ENCODE measurements at places on chromosomes 13 and 19. TPM values are rescaled to one million over a fixed set of nuclear protein-coding genes. Genes with fewer than 3 reads are reported as not detected.

NUFIP1 gene
- 6.5 TPM for total RNA-seq

DNA sequence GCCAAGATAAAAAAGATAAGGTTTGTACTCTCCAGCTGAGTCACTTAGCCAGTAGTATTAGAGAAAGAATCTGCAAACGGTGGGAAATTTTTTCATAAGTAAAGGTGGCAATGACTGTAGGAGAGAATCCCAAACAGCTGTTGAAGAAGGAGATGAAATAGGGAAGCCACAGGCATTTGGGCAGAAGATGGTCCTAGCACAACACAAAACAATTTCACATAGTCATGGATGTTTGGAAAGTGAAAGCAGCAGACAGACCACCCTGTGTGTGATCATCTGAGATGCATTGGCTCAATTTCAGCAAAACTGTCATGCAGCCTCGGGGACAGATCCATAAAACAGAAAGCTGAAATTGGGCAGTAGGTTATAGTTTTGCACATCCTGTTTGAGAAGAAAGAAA, 2832.4 kb downstream of the PCDH9 start:
- H3K27me3 ChIP-seq = no peaks in the 10 kb centered on the region
- H3K36me3 ChIP-seq = no peaks in the 10 kb centered on the region
- H3K4me1 ChIP-seq = no peaks in the 10 kb centered on the region
- H3K4me3 ChIP-seq = no peak overlapping the region

GRCh38 chr19:5774921-5775320, 9.6 kb downstream of the PRR22 start:
- DNase-seq = no peak
- H3K36me3 ChIP-seq = no peaks in the 10 kb centered on the region
- no peaks in the 10 kb centered on the region for H3K4me1 ChIP-seq
- no peak overlapping the region for H3K27ac ChIP-seq
- no peaks in the 10 kb centered on the region for H3K27me3 ChIP-seq
- H3K4me3 ChIP-seq = no peak overlapping the region

DNA sequence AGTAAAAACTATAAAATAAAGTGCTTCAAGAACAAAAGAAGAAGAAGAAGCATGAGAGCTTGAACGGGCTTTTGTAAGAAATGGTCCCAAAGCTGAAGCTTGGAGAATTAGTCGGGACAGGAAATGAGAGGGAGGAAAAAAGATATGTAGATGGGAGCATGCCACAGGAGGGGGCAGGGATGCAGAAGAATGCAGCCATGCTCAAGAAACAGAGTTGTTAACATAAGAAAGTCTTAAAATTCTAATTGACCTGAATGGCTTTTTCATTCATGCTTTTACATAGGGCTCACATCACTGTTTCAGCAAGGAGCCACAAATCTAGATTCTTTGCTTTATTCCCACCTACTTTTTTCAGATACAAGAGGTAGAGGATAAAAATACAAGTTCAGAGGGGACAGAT, 27.7 kb upstream of the NBEA start:
- no peaks in the 10 kb centered on the region for H3K4me1 ChIP-seq
- no peak for DNase-seq
- no peak overlapping the region for H3K4me3 ChIP-seq
- H3K36me3 ChIP-seq = no peaks in the 10 kb centered on the region
- no peaks in the 10 kb centered on the region for H3K27me3 ChIP-seq
- no peak overlapping the region for H3K27ac ChIP-seq

- H3K36me3 ChIP-seq = no peaks in the 10 kb centered on the region
- H3K27me3 ChIP-seq = no peaks in the 10 kb centered on the region
- no peak overlapping the region for H3K4me3 ChIP-seq
- H3K27ac ChIP-seq = no peak overlapping the region
- no peaks in the 10 kb centered on the region for H3K4me1 ChIP-seq
Observed at GRCh38 chr13:39350461-39350881, 252.5 kb downstream of the LHFPL6 start.

DNA sequence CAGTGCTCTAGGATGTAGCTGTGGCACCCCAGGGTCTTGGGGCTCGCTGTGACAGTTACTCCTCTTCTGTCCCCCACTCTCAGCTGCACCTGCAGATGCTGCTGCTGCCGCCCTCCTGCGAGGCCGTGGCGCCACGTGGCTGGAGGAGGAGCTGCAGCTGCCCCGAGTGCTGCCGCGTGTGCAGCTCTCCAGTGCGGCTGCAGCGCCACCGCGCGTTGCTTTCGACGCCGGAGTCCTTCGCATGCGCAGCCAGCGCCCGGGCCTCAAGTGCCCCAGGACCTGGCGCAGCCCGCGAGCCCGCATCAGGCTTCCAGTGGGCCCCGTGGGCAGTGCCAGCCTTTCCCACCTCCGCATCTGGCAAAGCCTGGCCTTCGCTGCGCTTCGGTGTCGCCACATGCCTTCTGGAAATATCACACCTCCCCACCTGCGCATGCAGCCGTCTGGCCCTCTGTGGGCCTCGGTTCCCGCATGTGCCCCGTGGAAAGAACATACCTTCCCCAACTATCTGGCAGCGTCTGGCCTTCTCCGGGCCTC, 692 bp upstream of the ZNF580 start:
- no peaks in the 10 kb centered on the region for H3K27me3 ChIP-seq
- no peaks in the 10 kb centered on the region for H3K36me3 ChIP-seq

DNA sequence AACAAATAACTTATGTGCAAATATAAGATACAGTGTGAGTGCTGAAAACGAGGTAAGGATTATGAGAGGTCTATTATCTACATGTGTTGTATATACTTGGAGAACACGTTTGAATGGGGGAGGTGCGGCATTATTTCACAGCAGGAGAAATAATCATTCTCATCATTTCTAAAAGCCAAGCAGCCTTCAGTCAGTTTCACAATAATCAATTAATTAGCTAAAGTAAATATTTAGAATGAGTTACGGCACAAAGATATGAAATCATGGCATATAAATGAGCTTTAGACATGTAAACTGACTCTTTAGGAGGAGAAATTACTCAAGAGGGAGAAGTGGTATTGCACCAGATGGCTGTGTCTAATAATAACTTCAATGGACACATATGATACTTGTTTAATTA, 366.6 kb downstream of the DNAJC15 start:
- H3K4me1 ChIP-seq = no peaks in the 10 kb centered on the region
- no peaks in the 10 kb centered on the region for H3K27me3 ChIP-seq
- H3K27ac ChIP-seq = no peak overlapping the region
- H3K36me3 ChIP-seq = no peaks in the 10 kb centered on the region
- H3K4me3 ChIP-seq = no peak overlapping the region
- no peak for DNase-seq

GRCh38 chr19:19626516-19627472, 1.2 kb downstream of the LPAR2 start:
- H3K27me3 ChIP-seq = no peaks in the 10 kb centered on the region
- H3K36me3 ChIP-seq = no peaks in the 10 kb centered on the region
- H3K4me3 ChIP-seq = no peak overlapping the region
- peak overlapping the region; percentile 92 for H3K27ac ChIP-seq

GRCh38 chr19:48837687-48838086, 1.4 kb upstream of the HSD17B14 start:
- H3K36me3 ChIP-seq = no peaks in the 10 kb centered on the region
- H3K27me3 ChIP-seq = no peaks in the 10 kb centered on the region
- no peaks in the 10 kb centered on the region for H3K4me1 ChIP-seq
- DNase-seq = no peak
- H3K27ac ChIP-seq = no peak overlapping the region

DNA sequence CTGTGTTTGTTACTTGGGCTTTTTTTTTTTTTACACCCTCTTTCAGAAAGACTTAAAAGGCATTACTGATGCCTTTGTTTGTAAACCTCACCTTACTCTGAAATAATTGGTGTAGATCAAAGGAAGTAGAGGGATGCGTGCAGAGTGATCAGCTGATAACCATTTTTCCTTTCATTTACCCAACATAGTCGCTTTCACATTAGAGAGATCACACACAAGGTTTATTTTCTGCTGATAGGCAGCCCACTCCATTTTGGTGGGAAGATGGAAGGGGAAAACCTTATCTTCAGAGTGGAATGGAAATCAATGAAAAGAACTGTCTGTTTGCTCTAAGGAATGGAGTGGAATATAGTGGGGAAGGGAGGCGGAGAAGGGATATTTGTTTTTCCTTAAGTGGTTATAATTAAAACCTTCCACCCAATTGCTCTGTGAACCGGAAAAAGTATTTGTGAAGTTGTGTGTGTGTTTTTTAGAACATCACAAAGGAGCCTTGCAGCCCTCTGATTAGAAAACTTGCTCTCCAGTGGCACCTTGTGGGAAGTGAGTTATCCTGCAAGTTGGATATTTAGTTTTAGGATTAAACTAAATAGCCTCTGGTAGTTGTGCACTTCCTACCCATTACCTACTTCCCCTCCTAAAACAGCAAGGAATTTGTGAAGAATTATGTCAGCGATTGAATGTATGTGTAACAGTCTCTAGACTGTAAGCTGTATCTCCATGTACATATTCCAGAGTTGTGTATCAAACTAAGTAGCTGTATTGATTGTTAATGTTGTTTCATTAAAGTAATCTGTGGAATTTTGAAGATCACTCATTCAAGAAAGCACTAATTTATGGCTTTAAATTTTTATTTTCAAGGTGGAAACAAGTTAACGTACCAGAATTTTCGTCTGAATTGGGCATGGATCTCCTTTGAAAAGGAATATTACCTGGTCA, 76.8 kb downstream of the FREM2 start:
- H3K27ac ChIP-seq = no peak overlapping the region
- no peak overlapping the region for H3K4me3 ChIP-seq
- H3K36me3 ChIP-seq = no peaks in the 10 kb centered on the region
- no peaks in the 10 kb centered on the region for H3K4me1 ChIP-seq
- H3K27me3 ChIP-seq = no peaks in the 10 kb centered on the region
